ENCODE measurements at places on chromosomes 16 and 17. TPM values are rescaled to one million over a fixed set of nuclear protein-coding genes. Genes with fewer than 3 reads are reported as not detected.

GRCh38 chr17:29100296-29100695 lies 57.4 kb downstream of the PIPOX start:
- no peak for DNase-seq

DNA sequence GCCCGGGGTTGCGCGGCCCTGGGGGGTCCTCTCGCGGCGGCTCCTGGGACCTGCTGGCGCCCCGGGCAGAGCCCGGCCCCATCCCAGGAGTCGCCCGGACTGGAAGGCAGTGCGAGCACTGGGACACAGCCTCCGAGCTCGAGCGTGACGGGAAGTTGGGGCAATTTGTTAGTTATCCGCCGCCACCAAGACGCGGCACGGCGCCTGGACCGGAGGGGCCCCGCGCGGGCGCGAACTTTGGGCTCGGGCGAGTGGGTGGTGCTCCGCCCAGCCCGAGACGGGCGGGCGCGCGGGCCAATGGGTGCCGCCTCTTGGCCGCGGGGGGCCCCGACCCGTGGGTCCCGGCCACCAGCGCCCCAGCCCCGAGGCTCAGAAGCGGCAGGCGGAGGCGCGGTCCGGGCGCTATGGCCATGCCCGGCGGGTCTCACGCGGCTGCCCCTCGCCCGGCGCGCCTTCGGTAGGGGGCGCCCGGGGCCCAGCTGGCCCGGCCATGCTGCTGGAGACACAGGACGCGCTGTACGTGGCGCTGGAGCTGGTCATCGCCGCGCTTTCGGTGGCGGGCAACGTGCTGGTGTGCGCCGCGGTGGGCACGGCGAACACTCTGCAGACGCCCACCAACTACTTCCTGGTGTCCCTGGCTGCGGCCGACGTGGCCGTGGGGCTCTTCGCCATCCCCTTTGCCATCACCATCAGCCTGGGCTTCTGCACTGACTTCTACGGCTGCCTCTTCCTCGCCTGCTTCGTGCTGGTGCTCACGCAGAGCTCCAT lies at the start of gene ADORA2B:
TSS of gene ADORA2B (plus strand) at position 372 of the 768 bp plus-strand sequence. CDS start at position 491, 119 bp downstream.
- peak; percentile 22 for DNase-seq

- no peak for DNase-seq
Measured at GRCh38 chr16:10888320-10888937, 11.4 kb downstream of the CIITA start.

DNA sequence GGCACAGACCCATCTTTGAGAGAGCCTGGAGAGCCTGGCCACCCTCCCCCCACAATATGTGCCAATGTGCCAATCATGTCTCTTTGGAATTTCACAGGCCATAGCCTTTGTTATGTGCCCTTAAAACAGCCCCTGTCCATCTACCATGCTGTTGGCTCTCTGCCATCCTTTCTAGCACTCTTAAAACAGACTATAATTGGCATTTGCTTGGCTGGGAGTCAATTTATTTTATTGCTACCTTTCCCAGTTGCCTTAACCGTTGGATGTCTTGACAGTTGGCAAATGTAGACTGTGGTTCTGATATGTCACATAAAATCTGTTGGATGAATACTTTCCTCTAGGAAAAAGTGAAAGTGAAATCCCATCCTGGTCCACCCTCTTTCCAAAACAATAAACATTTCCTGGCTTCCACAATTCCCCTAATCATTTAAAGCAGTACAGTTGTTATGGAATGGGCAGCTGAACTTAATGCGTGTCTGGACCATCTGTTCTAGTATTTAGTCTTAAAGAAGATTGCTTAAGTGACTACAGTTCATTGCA lies 394.0 kb downstream of the KCNJ2 start:
- DNase-seq, result no peak

DNA sequence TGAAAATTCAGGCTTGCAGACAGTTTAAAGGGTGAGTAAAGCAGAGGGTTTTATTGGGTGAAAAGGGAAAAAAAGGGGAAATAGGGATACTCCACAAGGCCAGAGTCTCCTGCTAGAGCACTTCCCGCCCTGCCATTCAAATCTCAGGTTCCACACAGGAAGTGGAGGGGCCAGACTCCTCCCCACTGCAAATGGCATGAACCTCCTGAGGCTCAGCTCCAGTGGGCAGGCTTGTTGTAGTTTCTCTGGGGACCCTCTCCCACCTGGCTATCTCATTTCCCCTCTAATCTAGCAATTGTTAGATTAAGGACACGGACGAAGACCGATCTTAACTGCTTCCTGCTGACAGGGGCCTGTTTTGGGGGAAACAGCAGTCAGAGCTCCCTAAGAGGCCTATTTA lies 43.4 kb downstream of the TAOK1 start:
- no peak for DNase-seq

GRCh38 chr16:82008957-82009592 lies 2.2 kb downstream of the SDR42E1 start:
- DNase-seq, result no peak

DNA sequence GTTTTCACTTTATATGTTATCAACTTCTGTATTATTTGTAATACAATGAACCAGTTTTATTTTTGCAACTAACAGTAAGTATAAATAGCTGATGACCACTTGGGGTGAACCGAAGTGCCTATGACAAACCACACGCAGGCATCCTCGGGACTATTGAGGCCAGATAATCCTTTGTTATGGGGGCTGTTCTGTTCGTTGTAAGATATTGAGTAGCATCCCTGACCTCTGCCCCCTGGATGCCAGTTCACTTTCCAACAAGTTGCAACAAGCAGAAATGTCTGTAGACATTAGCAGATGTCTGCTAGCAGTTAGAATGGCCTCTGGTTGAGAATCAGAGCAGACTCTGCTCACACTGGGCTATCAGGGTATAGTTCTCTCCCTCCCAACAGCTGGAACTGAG lies 277.0 kb downstream of the WWOX start:
- DNase-seq, result no peak

GRCh38 chr17:46059486-46059885 lies 60.4 kb downstream of the STH start:
- no peak for DNase-seq

- DNase-seq, result no peak
Measured at GRCh38 chr17:30579610-30580315, 102.6 kb downstream of the GOSR1 start.

GRCh38 chr17:58265271-58265670 lies 15.5 kb downstream of the MPO start:
- no peak for DNase-seq

- no peak for DNase-seq
Measured at GRCh38 chr17:2701996-2702741, 9.4 kb downstream of the CLUH start.

SPNS2 gene
- polyA plus RNA-seq, result not detected

TTC19 gene
- polyA plus RNA-seq, result 37.1 TPM

LLGL1 gene
- polyA plus RNA-seq, result 3.1 TPM

HLF gene
- not detected for polyA plus RNA-seq

DNAJC7 gene
- 94.0 TPM for polyA plus RNA-seq
